NCI-H1417 treated with DMSO at 0.1 percent for 48 hours (cell line): ENCODE measurements at places on chromosomes 13 and 19.

DNA sequence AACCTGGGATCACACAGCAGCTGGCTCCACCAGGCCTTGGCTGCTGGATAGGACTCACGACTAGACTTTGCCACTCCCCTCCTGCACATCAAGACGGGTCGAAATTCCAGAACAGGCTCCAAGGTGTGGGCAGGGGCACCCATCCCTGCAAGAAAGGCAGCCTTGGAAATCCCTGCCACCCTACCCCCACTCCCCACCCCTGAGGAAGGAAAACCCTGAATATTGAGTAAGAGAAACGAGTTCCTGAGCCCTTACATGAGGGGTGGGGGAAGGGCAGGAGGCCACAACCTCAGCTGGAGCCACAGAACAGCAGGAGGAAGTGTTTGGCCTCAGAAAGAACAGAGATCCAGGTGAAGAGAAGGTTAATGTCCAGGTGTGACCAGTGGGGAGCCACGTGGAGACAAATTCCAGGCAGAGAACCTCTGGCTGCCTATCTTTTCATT is 20.1 kb downstream of the DEDD2 start:
- DNase-seq = no peak

- DNase-seq = no peak
These were observed 199.0 kb downstream of the NUFIP1 start for GRCh38 chr13:44790289-44790688.

DNA sequence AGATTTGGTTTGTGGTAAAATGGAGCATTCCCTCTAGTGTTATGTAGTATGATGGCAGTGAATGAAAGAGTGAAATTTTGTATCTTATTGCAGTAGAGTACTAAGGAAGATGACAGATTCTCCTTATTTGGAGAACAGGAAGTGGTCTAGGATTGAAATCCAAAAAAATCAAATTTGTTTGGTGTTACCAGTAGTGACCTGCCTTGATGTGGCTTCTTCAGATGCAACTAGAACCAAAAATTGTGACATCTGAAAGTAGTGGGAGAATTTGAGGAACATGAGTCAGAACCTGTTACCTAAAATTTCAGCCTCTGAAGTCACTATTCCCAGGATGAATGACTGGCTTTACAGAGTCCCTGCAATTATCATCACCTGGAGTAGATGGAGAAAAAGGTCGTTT is 165.9 kb downstream of the KLF5 start:
- DNase-seq = no peak

- DNase-seq = no peak
These were observed 639.0 kb upstream of the KLHL1 start for GRCh38 chr13:70747262-70747661.

- no peak for DNase-seq
These were observed 185.2 kb upstream of the IRS2 start for GRCh38 chr13:109971456-109972090.

- no peak for DNase-seq
These were observed 2.6 kb upstream of the TUBA3C start for GRCh38 chr13:19184176-19184575.

DNA sequence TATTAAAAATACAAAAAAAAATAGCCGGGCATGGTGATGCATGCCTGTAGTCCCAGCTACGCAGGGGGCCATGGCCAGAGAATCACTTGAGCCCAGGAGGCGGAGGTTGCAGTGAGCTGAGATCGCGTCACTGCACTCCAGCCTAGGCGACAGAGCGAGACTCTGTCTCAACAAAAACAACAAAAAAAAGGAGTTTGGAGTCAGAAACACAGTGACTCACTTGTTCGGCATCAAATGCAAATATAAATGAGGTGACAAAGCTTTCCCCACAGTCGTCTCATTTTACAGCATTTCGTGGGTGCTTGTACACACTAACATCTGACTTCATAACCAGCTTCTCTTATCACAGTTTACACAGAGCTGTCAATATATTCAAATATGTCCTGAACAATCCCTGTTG is 11.0 kb downstream of the ZNF665 start:
- DNase-seq = no peak

GRCh38 chr19:35168196-35168595 is 13.7 kb downstream of the FXYD5 start:
- DNase-seq = no peak

DNA sequence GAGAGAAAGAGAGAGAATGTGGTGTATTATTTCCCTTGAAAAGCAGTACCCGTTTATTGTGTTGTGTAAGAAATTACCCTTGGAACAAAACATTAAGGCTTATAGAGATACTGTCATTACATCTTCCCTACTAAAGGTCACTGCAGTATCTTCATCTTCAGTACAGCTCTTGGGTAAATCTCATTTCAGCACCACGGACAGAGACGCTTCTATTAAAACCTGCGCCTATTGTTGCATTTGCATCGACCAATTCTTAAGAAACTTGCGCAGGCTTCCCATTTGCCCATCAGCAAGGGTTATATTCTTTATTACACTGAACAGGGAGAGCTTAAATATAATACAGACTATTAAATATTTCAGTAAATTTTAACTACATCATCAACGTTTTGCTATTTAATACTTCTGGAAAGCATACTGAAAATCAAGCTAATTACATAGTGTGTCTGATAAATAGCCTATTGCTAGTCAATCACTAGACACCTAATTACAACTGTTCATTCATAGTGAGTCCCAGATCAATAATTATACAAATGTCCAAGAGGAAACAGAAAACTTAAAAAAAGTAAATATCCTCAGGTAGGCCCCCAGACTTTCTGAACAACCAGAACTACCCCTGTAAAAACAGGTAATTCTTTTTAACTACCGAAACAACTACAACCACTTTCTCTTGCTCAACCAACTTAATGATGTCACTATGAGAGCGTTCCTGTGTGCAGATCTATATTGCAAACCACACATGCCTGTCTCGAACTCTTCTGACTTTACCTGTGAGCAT is 350.6 kb downstream of the LIG4 start:
- DNase-seq = peak; percentile 71

GRCh38 chr13:73272831-73273230 is 214.0 kb downstream of the KLF5 start:
- no peak for DNase-seq
